ENCODE measurements at places on chromosomes 2 and 18.

- DNase-seq: no peak
Observed at GRCh38 chr18:24246143-24246542, 107.3 kb downstream of the CABYR start.

DNA sequence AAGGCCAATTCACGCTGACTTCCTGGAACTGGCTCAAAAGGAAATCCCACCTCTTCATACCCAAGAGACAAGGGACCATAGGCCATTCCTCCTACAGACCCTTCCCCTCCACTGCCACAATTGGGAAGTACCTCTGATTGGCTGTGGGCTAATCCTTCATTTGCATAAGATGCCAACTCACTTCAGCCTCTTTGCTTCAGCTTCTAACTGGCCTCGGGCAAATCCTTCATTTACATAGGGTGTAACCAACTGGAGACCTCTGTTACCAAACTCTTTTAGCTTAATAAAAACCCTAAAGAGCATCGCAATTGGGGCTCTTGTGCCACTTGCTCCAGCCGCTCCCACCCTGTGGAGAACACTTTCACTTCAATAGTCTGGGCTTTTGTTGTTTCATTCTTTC lies 38.2 kb downstream of the MC2R start:
- DNase-seq: no peak

GRCh38 chr2:177671662-177672061 lies 279.1 kb downstream of the AGPS start:
- DNase-seq: no peak

- DNase-seq: no peak
Observed at GRCh38 chr2:1593371-1594122, 150.8 kb downstream of the PXDN start.

DNA sequence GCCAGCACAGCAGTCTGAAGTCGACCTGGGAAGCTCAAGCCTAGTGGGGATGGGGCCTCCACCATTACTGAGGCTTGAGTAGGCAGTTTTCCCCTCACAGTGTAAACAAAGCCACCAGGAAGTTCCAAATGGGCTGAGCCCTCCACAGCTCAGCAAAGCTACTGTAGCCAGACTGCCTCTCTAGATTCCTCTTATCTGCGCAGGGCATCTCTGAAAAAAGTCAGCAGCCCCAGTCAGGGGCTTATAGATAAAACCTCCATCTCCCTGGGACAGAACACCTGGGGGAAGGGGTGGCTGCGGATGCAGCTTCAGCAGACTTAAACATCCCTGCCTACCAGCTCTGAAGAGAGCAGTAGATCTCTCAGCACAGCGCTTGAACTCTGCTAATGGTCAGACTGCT lies 218.4 kb upstream of the VRK2 start:
- no peak for DNase-seq

DNA sequence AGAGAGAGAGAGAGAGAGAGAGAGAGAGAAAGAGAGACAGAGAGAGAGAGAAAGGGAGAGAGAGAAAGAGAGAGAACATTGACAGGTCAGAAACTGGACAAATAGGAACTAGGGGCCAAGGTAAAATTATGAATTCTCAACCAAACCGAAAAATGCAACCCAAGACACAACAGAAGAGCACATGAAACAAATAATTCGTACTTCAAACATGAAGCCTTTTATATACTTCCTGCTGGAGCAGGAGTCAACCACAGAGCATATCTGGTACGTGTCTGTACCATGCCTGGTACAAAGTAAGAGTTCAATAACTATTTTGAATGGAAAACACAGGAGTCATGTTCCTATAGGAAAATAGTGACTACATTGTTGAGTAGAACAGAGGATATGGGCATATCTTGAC lies 6.5 kb upstream of the VPS54 start:
- no peak for DNase-seq

DNA sequence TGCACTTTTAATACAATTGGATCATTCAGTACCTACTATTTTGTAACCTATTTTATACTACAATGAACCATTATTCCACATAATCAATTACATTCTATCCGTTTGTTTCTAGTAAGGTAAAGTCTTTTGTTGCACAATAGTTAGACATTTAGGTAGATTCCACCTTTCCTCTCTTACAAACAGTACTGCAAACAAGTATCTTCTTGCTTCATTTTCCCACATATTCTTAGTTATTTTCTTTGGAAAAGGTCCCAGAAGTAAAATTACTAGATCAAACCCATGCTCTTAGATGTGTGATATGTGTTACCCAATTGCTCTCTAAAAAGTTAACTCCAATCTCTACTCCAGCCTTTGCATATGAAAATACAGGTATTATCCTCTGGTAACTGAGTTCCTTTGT lies 49.6 kb downstream of the SPIRE1 start:
- no peak for DNase-seq

DNA sequence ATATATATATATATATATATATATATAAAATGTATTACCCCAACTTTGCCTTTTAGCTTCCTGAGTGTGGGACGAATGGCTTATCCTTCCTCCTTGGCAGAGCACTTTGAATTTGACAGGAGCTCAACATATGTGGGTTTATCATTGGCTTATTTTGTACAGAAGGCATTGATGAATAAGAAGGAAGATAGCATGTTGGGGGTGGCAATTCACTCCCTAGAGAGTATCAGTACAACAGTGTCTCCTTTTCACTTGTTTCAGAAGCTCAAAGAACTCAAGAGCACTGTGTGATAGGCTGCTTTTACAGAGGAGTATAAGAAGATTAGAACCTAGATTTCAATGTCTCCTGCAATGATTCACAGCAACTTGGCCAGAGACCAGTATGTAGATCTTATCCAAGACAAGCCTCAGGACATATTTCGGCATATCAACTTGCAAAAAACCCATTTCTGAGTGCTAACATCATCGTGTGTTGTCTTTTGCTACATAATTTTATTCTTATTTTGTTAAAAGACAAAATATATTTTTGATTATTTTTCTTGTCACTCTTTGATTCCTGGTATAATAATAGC lies 345.8 kb downstream of the SOCS6 start:
- DNase-seq: no peak

- DNase-seq: peak; percentile 27
Observed at GRCh38 chr2:105919826-105920225, 175.1 kb downstream of the NCK2 start.

DNA sequence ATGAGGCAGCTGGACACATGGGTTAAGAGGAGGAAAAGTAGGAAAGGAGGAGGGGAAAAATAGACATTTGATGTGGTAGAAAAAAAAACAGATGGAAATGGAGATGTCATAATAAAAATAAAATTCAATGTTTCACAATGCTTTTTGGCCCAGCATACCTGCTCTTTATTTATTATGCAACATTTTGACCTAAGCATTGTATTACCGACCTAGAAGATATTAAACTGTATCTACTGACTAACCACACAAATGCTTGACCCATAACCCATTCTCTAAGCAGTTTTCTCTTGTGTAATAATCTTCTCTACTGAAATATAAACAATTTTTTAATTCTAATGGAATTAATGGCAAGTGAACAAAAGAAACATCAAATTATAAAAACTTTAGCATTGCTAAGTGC lies 362.3 kb downstream of the FBXO15 start:
- no peak for DNase-seq

DNA sequence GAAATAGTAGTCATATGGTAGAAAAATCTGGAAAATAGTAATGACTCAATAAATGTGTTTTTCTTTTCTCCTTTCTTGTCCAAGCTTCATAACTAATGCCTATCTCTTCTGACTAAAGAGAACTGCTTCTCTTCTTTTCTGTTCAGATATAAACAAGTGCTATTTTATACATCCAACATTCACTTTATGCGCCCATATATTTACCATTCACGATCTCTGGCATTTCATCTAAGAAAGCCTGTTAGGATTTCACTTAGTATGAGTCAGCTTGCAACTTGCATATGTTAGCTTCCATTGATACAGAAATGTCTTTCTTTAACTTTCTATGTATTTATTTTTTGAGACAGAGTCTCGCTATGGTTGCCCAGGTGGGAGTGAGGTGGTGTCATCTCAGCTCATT lies 224.9 kb downstream of the VAPA start:
- DNase-seq: no peak

- DNase-seq: no peak
Observed at GRCh38 chr18:3458952-3459853, 9.2 kb downstream of the TGIF1 start.

Data from activated gamma-delta T cell treated with anti-CD3 and anti-CD28 coated beads, Interleukin-2, amount 50 U/mL, for 16 hours (primary cell).